Tibial nerve (tissue), 4 donors: ENCODE measurements at places on chromosomes 7 and 10. TPM values are rescaled to one million over a fixed set of nuclear protein-coding genes. Genes with fewer than 3 reads are reported as not detected.

NPSR1 gene
- not detected for total RNA-seq

- no peak for DNase-seq
- H3K27ac ChIP-seq, result no peak overlapping the region
- H3K36me3 ChIP-seq, result no peaks in the 10 kb centered on the region
- no peaks in the 10 kb centered on the region for H3K4me1 ChIP-seq
- H3K27me3 ChIP-seq, result no peaks in the 10 kb centered on the region
- H3K4me3 ChIP-seq, result no peak overlapping the region
Measured at GRCh38 chr7:39272111-39272510, 294.1 kb upstream of the YAE1 start.

CLCN1 gene
- total RNA-seq, result not detected

FAM180A gene
- 5.3 TPM for total RNA-seq

GRCh38 chr7:25565949-25566348 is 337.7 kb upstream of the NPVF start:
- no peak overlapping the region for H3K27ac ChIP-seq
- H3K36me3 ChIP-seq, result no peaks in the 10 kb centered on the region

PLPP4 gene
- total RNA-seq, result not detected
